ENCODE measurements at places on chromosomes 12 and 14.
A peak's percentile ranks its signal among the peaks of the same experiment; 100 is the strongest.

- no peak for DNase-seq
Observed at GRCh38 chr12:59626382-59626781, 30.6 kb downstream of the SLC16A7 start.

DNA sequence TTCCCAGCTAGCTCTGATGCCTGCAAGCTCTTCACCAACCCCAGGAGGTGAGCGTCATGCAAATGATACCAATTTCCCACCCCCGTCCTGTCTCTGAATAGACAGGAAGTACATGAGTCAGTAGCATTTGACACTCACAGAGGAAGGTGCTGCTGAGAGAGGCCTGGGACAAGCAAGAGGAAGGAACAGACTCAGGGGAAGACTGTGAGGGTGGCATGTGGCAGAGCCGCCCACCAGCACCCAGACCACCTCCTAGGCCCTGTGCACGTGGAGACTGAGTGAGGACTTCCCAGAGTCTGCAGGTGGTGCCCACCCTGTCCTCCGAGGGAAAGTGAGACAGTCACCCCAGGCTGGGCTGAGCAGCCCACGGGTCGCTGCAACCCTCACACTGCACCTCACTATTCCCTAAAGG, 199.5 kb upstream of the SFSWAP start:
- DNase-seq: peak; percentile 42

DNA sequence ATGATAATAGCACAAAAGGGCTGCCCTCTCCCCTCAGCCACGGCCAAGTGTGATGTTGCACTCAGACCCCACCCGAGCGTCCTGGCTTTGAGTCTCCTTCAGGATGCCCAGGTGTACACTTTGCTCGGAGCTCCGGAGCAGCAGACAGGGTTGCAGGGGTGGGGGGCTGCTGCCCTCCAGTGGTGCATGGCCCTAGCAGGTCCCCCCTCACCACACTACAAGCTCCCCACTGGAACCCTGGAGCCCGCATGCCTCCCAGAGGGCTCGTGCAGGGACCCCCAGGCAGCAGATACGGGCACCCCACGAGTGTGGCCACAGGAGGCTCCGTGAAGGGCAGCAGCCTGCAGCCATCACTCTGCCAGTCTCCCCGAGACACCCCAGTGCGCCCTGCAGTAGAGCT, 69.9 kb upstream of the C14orf180 start:
- no peak for DNase-seq

- no peak for DNase-seq
Observed at GRCh38 chr14:21505012-21505553, 6.1 kb downstream of the METTL3 start.

DNA sequence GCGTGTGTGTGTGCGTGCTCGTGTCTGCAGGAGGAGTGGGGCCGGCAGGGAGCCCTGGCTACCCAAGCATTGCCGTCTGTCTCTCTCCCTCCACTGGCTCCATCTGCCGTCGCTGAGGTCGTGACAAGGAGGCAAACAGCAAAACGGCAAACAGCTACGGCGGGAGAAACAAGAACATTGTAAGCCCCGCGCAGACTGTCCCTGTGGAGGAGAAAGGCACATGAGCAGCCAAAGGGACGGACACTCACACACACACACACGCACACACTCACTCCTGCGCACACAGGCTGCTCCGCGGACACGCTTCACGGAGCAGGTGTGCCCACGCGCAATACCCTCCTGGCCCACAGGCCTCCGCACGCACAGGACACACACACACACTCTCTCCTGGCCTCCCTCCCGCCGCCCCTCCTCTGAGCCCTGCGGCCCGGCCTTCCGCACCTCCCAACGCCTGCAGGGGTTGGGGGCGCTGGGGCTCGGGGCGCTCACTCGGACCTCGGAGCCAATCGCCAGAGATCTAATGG, 905 bp downstream of the CISTR start:
- DNase-seq: no peak

DNA sequence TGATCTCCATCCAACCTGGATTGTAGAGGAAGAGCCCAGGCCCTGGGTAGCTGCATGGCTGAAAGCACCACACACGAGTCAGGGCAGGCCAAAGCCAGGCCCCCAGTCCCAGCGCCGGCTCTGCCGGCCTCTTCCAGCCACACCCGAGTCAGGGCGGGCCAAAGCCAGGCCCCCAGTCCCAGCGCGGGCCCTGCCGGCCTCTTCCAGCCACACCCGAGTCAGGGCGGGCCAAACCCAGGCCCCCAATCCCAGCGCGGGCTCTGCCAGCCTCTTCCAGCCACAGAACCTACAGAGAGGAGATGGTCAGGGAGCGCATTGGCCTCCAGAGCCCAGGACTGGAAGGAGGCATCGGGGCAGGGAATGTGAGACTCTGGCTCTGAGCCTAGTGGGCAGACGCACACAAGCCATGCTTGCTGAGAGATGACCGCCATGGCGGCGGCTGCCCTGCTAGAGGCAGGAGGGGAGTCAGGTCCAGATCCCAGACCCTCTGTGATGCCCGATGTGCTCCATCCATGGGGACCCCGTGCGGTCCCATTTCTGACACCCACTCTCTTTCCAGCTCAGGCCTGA, 30.2 kb downstream of the BEGAIN start:
- no peak for DNase-seq

DNA sequence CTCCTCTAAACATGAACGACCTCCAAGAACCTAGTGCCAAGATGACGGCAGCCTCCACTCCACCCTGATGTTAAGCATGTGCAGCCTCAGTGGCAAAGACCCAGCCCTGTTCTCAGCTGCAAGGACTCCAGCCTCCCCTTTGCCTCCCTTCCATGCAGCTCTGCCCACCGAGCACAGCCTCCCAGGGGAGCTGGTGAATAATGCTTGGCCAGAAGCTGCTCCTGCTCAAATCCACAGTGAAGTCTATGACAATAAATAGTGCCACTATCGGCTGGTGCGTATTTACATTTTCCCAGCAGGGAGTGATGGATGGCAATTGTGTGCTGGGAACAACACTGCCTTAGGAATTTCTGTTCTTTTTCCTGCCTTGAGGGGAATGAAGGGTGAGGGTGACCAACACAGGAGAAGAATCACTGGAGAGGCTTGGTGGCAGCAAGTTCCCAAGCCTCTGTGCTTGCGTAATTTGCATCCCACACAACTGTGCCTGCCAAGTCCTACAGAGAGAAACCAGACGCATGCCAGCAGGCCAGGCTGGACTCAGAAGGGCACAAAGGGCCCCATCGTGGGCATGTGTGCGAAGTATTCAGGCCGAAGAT, 29.9 kb upstream of the TC2N start:
- DNase-seq: no peak

DNA sequence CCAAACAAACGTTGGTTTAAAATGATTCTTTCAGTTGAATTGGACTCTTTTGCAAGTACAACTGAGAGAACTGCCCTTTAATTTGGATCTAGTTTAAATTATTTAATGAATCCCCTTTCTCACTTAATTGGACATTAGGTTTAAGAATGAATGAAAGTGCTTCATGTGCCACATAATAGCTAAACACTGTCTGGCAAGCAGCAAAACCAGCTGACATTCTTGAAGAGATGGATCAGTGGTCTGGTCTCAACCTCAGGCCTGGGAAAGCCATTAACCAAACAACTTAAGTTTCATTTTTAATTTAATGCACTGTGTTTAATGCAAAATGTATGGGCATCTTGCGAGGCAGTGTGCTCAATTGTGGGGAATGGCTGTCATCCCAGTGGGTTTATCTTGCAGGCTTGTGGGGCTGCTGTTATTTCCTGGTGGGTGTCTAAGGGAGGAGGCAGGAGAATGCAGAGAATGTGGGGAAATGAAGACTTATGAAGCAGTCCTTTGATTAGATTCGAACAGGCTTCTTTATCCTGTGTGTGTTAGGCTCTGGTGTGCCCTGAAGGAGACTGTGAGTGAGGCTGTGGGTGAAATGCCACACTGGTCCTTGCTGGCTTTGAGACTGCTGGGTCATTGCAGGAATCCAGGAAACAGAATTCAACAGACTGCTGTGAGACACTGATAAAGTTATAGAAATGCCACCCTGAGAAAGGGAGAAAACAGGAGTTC, 144.1 kb upstream of the PELI2 start:
- DNase-seq: peak; percentile 54

- peak; percentile 14 for DNase-seq
Observed at GRCh38 chr12:46608431-46609272, 217.1 kb downstream of the SLC38A4 start.

- DNase-seq: no peak
Observed at GRCh38 chr14:91062600-91062999, 2.2 kb upstream of the RPS6KA5 start.

DNA sequence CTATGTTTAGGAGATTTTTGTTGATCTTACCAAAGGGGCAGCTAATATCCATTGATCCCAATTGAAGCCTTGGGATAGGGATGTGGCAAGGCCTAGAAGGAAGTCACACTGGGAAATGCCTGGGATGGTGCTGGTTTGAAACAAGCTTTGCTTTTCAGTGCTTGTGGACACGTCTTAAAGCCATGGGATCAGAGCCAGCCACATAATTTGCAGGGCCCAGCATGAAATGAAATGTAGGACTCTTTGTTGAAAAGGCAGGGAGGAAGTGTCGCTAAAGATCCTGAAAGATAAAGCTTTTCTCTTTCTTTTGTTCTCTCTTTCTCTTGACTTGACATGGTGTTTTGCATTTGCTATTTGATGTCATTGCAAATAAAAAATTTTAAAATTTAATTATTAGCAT, 5.0 kb downstream of the TTC9 start:
- no peak for DNase-seq

DNA sequence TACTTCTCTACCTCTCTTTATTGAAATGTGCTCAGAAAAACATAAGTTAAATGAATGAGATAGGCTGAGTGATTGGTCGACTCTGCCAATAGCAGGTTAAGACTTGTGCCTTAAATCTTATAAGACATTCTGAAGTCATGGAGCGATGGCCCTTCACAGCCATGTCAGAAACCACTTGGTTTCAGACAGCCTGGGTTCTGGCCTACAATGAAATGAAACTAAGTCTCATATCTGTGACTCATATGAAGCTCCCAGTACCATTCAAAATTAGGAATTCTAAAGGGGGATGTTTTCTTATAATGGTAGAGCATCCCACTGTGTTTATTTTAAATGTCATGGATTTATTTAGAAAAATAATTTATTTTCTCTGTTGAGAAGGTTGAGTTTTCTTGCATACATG, 42.6 kb downstream of the PLXNC1 start:
- DNase-seq: no peak

DNA sequence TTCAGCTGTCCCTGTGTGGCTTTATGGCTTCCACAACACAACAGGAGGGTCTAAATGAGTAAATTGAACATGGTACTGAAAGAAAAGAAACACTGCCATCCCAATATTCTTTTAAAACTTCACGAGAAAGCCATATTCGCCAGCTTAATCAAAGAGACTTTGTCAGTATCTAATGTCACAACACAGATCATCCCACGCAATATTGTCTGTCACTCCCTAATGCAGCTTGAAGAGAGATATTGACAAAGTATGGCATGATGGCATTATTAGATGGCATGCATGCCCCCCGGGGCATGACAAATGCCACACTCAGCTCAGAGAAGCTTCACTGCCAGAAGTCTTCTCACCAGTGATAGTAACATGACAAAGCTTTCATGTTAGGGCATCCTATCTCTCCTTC, 197.8 kb downstream of the TTC8 start:
- DNase-seq: no peak

- no peak for DNase-seq
Observed at GRCh38 chr12:52848661-52849255, at the start of gene KRT78. Gene KRT78 (minus strand): TSS chr12:52848994. CDS start chr12:52848930, 64 bp downstream.

GRCh38 chr12:48862760-48863159, 2.9 kb downstream of the RND1 start:
- no peak for DNase-seq

GRCh38 chr12:38890102-38890855, 15.1 kb downstream of the CPNE8 start:
- no peak for DNase-seq

- DNase-seq: no peak
Observed at GRCh38 chr12:6118891-6119568, 5.4 kb downstream of the VWF start.

Data from COLO829 (cell line).